ENCODE measurements at places on chromosomes 4 and X.

- no peak for DNase-seq
These were observed 83.3 kb upstream of the AMELX start for GRCh38 chrX:11209798-11210414.

DNA sequence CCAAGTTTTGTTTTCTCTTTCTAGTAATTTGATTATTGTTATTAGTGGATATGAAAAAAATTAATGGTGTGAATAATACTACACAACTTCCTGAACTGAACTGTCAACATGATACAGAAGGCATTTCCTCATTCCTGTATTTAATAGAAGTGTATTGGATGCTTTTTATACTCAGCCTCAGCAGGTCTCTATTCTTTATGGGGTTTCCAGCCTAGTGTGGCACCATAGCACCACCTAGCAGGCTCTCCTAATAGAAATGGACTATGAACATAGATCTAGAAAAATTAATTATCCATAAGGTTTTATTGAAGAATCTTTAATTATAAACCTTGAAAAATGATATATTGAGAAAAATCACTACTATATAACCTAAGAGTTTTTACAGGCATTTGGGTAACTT lies 52.4 kb downstream of the GLRB start:
- peak; percentile 41 for DNase-seq

DNA sequence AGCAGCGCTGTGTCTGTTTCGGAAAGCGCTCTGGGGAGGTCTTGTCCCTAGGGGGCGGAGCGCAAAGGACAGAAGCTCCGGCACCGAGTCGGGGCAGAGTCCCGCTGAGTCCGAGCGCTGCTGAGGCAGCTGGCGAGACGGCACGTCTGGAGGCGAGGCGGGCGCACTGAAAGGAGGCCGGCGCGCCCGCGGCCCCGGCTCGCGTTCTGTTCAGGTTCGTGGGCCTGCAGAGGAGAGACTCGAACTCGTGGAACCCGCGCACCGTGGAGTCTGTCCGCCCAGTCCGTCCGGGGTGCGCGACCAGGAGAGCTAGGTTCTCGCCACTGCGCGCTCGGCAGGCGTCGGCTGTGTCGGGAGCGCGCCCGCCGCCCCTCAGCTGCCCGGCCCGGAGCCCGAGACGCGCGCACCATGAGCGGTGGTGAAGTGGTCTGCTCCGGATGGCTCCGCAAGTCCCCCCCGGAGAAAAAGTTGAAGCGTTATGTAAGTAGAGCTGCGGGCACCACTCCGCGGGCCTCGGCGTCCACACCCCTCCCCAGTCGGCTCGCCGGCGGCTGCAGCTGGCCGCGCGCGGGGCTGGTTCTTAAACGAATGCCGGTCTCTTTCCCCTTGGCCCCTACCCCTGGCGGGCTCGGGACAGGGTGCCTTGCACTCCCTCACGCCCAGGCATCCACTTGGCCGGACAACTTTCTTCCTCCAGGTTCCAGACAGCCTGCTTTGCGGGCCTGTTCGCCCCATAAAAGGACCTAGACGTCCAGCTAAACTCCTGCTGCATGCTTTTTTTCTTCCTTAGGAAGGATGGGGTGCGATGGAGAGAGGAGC lies at the start of gene GAB1:
Gene GAB1 (plus strand): TSS at position 96 of the 819 bp plus-strand sequence. CDS start 313 bp downstream, at position 409.
- DNase-seq = peak; percentile 85

- DNase-seq = no peak
These were observed 466.1 kb downstream of the IQCM start for GRCh38 chr4:149349541-149349940.

DNA sequence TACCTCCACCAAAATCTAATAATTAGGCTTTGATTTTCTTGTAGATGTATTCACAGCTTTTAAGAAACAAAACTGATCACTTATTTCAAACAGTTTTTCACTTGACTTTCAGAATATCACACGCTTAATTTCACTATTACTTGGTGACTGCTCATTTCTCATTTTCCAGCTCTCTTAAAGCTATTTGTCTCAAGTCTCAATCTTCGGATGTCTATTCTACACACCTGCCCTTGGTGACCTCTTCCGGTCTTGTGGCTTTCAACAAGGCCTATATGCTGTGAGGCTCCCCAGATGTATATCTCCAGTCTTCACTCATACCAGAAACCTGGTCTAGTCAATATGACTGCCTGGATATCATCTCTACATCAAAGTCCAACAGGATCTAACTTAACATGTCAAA lies 34.9 kb upstream of the ANXA10 start:
- DNase-seq = no peak

DNA sequence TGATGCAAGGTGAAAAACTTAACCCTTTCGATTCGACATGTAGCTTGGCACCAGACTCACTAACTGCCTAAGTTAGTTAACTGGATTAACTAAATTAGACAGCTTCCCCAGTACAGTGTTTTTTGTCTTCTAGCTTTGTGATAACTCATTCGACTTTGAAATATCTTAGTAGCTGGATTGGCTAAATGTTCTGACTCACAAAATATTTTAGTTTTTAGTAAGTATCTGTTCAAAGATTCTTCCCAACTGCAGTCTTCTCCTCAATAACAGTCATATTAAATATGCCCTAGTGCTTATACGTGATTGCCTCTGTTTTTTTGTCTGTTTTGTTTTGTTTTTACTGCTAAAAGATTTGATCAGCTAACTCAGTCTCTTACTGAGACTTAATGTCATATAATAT lies 102.9 kb downstream of the KCNIP4 start:
- DNase-seq = no peak

GRCh38 chr4:87057835-87058355 lies 123.1 kb downstream of the AFF1 start:
- no peak for DNase-seq

DNA sequence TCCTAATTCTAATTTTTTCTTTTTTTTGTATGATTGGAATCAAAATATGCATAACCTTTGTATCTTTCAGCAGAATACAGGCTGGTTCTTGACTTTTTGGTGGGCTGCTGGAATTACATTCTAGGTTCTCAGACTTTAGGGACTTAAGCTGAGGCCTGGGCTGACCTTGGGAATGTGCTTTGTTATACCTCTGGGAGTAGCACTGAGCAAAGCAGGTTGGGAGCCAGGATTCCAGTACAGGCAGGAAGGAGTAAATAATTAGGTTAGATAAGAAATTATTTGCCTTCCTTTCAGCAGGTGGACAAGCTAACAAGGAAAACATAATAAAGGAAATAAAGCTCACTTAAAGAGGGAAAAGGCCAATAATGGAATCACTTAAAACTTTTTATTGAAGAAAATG lies 49.9 kb upstream of the SLC4A4 start:
- no peak for DNase-seq

DNA sequence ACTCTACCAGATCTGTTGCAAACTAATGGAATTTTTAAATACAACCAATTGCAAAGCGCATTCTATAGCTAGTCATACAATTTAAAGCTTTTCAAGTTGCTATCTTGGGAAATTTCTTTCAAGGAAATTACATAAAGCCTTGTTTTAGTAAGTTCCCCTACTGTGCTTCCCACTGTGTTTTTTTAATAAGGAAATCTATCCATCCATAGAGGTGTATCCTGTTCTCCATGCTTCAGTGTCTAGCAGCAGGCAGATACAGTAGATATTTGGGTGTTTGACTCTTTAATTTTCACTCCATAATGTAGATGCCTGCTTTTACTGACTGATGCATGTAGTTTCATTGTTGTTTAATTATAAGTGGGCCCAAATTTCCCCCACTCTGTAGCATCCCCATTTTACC lies 171.6 kb upstream of the POU3F4 start:
- no peak for DNase-seq

- no peak for DNase-seq
These were observed 634.4 kb upstream of the AADAT start for GRCh38 chr4:170724191-170724590.

DNA sequence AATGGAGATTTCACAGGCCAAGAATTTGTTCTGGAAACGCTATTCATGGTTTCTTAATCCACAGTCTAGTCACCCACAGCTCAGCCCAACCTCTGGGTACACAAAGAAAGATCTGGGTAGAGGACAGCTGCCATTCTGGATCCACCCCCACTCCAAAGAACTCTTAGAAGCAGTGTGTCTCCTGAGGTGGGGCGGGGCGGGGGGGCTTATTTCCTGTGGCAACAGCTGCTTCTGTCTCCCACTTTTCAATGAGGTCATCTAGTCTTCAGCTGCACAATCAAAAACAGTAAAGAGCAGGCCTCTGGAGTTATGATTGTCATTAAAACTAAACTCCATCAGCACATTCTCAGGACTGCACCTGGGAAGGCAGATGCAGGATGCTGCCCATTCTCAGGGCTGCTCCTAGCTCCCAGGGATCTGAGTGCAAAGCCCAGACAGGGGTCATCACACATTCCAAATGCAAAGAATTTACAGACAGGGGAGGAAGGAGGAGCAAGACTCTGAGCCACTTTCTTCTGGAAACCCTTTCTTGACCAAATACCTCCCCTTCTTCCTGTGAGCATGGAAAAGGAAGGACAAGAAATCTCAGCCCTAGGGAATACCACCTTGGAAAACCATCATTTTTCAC lies 207.3 kb downstream of the HS6ST2 start:
- DNase-seq = no peak

DNA sequence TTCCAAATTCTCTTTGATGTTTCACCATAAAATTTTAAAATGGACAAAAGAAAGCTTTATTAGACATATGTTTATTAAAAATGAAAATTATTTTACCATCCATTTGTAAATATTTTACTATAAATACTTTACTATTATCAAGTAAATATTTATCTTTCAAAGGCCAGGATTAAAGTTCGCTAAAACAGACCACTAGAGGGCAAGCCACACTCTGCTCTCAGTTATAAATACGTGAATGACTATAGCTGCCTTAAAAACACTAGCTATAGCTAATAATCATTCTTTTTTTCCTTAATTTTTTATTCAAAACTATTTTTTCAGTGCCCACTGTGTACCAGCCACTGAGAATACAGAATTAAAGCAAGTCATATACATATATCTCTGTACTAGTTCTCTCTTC lies 38.6 kb downstream of the UNC5C start:
- DNase-seq = peak; percentile 38

DNA sequence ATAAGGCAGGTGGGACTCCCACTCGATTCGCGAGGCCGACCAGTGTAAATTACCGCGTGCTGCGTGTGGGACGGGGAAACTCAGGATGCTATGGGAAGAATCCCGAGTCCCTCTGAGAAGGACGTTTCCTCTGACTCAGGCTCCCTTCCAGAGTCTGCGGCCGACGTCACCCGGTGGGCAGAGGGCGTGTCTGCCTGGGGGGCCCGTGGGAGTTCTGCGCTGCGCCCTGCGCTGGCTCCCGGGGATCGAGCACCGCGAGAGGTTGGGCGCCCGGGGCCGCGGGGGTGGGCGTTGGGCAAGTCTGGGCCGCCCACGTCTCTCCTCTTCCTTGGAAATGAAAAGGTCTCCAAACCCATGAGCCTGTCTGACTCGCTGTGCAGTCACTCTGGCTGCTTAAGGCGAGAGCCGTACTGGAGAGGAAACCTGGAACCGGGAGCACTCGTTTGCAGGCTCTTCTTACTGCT lies 568 bp downstream of the NIPAL1 start:
- DNase-seq = peak; percentile 90

DNA sequence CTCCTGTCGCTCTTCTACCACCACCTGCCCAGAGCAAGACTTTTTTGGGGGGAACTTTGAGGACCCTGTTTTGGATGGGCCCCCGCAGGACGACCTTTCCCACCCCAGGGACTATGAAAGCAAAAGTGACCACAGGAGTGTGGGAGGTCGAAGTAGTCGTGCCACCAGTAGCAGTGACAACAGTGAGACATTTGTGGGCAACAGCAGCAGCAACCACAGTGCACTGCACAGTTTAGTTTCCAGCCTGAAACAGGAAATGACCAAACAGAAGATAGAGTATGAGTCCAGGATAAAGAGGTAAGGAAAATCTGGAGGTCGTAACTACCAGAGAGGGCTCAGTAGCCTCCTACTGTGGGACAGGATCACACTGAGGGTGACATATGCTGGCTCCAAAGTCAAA lies 364.5 kb downstream of the MAPK10 start:
- DNase-seq = no peak

- peak; percentile 20 for DNase-seq
These were observed 685.8 kb downstream of the GABRG1 start for GRCh38 chr4:45438047-45438446.

- no peak for DNase-seq
These were observed 178.3 kb downstream of the SNCA start for GRCh38 chr4:89658701-89659024.

DNA sequence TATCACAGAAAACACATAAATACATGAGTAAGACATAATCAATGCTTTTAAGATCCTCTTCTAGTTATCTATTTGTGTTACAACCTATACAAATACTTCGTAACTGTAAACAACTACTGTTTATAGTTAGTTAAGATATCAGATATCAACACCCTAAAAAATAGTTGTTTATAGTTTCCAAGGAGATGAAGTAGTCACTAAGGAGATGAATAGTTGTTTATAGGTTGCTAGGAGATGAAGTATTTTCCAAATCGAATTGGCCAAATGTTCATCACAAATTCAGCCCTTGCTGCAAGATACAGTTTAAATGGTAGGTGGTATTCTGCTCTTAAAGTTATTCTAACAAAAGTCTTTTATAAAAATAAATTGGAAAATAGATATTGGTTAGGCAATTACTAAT lies 618.2 kb upstream of the PCDH10 start:
- peak; percentile 19 for DNase-seq

GRCh38 chrX:110671068-110671803 lies 124.4 kb downstream of the CHRDL1 start:
- peak; percentile 11 for DNase-seq

DNA sequence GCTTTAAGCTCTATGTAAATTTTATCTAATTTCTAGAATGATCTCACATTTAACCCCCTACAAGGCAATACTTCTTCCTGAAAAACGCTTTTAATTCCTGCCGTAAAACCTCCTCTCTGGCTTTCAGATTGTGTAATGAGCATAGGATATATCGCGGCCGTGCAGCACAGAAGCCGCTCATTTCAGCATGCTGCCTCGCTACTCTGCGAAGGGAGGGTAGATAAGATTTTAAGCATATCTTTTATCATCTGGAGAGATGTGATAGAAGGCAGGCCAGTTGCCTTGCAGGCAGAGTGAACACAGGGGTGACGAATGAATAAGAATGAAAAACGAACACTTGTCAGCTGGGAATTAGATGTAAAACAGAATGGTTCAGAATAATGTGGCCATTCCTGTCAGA lies 265.5 kb downstream of the UNC5C start:
- DNase-seq = no peak

- peak; percentile 41 for DNase-seq
These were observed 104.0 kb upstream of the ARHGEF9 start for GRCh38 chrX:63889001-63889400.

DNA sequence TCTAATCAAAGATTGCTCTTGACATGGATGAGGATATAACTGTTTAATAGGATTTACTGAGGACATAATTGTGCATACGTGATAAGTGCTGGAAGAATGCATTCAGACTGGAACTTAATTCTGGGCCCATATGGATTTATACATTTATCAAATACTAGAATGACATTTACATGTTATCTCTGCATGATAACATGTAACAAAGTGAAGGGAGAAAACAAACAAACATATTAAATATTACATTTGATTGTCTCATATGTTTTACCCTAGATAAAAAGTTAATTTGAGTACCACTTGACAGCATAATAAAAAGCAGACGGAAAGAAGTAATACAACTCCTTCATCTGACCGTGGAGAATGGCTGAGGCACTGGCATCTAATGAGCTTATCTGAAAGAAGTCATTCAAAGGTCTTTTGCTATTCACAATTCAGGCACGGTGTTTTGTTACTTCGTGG lies 297.8 kb downstream of the PPP3CA start:
- DNase-seq = no peak

All from RKO (cell line).